Activated T-helper 2 cell treated with anti-CD3 and anti-CD28 coated beads, Interferon-gamma antibody, Interleukin-2, Interleukin-4, amounts not matched to agents 10 μg/mL and 5 μg/mL and 100 μg/mL, durations not matched to agents 14 hours and 24 hours and 36 hours (primary cell): ENCODE measurements at places on chromosomes 7 and 10.

DNA sequence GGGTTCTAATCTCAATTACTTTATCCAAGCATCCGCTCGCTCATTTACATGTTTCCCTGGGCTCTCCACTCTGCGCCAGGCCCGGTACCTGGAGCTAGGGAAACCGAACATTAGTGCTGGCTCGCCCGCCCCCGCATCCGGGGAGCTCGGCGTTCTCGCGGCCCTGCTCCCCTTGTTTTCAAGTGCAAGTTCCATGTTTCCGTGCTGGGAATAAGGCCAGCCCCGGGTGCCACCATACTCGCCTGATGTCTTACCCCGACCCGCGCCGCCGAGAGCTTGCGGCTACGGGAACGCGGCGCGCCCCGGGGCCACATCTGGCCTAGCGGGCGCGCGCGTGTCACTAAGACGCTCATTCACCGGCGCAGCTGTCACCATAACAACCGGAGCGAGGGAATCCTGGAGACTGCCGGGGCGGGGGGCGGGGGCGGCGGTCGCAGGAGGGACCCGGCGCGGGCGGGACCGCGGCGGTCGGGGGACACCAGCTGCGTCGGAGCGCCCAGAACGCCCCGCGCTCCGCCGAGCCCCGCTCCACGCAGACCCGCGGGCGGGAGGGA lies at the start of gene NEURL1:
TSS of gene NEURL1 (plus strand) at position 344 of the 554 bp plus-strand sequence. CDS start 683 bp downstream, outside the sequence.
- DNase-seq: no peak

DNA sequence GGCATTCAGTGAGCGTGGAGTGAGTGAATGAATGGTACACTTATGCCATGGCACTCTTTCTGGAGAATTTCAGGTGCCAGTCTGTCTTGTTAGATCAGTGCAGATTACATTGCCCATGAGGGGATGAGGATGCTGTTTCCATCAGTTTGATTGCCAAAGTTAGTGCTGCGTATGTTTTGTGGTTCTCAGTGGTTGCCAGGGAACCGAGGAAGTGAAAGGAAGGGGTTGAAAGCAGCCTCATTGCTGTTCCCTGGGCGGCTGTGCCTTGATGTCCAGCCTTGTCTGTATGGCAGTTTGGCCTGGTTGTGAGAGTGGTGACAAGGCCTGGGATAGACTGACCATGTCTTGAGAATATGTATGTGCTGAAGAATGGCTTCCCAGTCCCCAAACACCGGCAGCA lies 30.2 kb downstream of the WBP1L start:
- DNase-seq: peak; percentile 11

GRCh38 chr10:98403812-98404504 lies 11.0 kb downstream of the PYROXD2 start:
- DNase-seq: no peak

DNA sequence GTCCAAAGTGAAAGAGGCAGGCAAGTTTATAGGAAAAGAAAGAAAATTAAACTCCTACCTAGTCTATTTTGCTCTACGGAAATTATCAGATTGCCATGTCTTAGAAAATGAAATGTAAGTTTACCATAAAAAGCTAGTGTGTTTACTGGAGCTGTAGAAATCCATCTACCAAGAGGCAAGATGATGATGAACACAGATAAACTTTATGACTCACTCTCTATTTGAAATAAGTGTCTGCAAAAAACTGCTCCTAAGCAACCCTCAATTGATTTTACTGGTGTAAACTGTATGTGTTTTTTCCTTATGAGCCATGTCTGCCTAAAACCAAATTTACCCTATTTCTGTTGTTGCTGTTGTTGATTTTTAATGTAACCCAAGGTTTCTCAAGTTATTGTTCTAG lies 73.8 kb upstream of the TMEM106B start:
- no peak for DNase-seq

GRCh38 chr7:66283003-66283920 lies 78.1 kb downstream of the TPST1 start:
- DNase-seq: no peak

GRCh38 chr7:44748045-44748947 lies at the start of gene ZMIZ2:
Gene ZMIZ2, plus strand, starts transcription at chr7:44748847. Its CDS starts 7,403 bp downstream, at chr7:44756250.
- DNase-seq: peak; percentile 87

DNA sequence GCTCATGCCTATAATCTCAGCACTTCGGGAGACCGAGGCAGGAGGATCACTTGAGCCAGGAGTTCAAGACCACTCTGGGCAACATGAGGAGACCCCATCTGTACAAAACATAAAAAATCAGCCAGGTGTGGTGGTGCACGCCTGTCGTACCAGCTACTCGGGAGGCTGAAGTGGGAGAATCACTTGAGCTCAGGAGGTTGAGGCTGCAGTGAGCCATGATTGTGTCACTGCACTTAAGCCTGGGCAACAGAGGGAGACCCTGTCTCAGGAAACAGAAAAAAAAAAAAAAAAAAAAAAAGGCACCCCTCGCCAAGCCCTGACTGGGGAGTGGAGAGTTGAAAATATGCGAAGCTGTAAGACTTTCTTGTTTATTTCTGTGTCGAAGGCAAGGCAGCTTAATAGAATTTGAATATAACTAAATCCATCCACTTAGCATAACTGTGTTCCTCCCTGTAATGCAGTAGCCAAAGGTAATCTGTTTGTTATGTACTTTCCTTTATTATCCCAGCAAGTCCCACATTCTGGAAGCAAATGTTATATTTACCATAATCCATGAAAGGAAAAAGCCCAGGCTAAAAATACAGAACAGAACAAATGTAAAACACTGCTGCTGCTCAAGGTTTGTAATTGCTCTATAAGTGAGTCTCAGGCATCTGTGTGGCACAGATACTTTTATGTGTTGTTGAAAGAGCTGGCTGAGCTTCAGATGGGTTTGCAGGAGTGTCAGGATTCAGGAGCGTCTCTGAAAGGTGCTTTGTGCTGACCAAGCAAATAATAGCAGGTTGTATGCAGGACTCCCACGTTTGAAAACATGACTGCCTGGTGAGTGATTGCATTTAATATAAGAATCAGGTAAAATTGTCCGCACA lies 127.2 kb downstream of the CELF2 start:
- DNase-seq: no peak

GRCh38 chr10:63633677-63634487 lies 112.7 kb downstream of the REEP3 start:
- no peak for DNase-seq

- DNase-seq: no peak
Observed at GRCh38 chr7:103690242-103690974, 244.4 kb upstream of the SLC26A5 start.
